ENCODE measurements at places on chromosomes 6 and 20. TPM values are rescaled to one million over a fixed set of nuclear protein-coding genes. Genes with fewer than 3 reads are reported as not detected.

Gene RTEL1
- 17.6 TPM for total RNA-seq

Gene RSPH9
- 1.9 TPM for total RNA-seq

Gene MAPK14
- total RNA-seq, result 104 TPM

Gene MED20
- 16.5 TPM for total RNA-seq

Gene WFDC6
- not detected for total RNA-seq

Gene TRIM15
- not detected for total RNA-seq

Gene SLC44A4
- 5.0 TPM for total RNA-seq

DNA sequence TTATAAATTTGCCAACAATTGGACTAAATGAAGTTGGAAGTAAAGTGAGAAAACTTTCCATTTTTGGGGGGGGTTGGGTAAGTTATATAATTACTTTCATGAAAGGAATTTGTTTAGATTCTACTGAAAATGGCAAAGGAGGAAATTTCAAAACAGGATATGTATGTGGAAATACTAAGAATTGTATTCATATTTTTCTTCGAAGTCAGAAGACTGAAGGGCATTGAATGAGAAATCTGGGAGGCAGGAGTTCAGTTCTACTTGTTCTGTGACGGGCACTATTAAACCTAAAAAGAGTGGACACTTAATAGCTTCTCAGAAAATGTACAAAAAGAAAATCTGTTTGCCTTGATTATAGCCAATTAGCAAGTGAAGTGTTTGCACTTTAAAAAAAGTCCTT, 114.7 kb downstream of the PRIM2 start:
- no peak for DNase-seq

DNA sequence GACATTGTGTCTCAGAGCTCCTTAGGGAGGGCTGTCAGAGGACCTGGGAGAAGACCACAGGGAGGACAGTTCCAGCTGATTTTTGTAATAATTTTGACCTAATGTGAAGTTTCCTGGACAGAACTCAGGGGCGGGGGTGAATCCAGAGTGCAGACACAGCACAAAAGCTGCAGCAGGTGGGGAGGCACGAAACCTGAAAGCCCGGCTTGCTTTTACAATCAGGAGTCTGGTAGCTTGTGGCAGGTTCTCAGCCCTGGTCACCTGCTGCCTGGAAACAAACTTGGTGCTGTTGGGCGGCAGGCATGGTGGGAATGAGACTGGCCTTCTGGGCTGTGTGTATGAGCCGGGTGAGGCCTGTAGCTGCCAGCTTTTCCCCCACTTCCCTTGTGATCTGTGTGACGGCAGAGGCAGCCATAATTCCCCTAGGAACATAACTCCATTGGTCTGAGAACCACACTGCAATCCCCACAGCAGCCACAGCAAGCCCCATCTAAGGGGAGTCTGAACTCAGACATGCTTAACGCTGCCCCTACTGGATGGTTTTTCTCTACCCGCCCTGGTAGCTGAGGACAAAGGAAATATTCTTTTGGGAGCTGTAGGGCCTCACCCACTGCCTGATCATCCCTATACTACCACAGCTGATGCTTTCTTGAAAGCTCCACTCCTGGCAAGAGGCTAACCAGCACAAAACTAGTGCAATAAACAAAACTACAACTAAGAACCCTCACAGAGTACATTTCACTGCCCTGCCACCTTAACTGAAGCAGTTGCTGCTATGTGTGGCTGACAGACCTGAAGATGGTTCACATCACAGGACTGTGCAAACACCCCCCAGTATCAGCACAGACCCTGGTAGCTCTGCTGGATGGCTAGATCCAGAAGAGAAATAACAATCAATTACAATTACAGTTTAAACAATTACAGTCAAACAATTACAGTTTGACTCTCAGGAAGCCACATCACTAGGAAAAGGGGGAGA, 1055.1 kb upstream of the GJE1 start:
- DNase-seq, result no peak

DNA sequence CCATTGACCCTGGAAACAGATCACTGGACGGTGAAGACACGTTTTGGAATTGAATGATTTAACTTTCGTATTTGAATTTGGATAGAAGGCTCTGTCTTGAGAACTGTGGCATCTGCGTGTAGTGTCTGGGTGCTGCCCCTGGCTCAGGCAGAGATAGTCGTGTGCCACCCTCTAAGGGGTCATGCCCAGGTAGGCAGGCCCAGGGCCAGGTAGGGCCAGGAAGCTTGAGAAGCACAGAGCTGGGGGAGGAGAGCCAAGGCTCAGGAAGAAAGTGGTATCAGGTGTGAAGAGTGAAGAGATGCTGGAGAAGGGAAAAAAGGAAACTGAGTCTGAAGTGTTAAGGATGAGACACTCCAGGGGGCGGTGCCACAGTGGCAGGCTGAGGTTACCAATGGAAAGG, 75.5 kb downstream of the IYD start:
- DNase-seq, result no peak

DNA sequence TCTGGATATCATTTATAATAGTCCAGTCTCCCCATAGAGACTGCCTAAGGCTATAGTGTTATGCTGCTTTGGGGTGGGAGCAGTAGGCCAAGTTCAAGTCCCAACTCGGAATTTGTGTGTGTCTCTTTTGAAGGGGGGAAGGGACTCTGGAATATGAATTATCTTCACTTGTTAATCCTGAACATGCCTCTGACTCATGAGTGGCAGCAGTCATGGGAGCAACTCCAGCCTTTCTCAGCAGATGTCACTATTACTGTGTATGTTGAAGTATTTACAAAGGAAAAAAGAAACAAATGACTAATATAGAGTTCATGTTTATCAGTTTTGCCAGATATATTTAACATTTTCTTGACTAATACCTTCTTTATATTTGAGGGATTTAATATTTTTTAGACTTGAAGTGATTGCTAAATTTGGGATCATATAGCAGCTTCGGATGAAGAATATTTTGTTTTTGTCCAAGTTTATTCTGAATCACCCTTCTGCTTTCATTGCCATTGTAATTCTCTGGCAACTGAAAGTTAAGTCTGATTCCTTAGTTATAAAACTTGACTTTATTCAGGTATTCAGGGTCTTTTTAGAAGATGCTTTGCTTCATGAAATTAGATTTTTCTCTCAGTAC, 23.4 kb downstream of the FAM217A start:
- no peak for DNase-seq

DNA sequence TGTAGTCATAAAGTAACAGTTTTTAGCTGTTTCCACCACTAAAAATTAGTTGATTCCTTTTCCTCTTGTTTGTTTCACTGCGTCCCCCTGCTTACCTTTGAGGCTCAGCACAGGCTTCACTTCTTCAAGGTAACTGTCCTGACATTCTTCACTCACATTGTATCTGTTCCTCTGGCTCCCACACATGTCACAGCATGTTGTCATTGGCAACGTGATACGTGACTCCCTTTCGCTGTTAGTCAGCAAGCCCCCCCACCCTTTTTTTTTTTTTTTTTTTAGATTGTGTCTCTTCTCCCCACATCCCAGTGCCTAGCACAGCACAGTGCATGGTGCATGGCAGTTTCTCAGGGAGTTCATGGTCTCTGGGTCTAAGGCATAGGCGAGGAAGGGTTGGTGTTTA, 13.3 kb downstream of the VAPB start:
- DNase-seq, result no peak

DNA sequence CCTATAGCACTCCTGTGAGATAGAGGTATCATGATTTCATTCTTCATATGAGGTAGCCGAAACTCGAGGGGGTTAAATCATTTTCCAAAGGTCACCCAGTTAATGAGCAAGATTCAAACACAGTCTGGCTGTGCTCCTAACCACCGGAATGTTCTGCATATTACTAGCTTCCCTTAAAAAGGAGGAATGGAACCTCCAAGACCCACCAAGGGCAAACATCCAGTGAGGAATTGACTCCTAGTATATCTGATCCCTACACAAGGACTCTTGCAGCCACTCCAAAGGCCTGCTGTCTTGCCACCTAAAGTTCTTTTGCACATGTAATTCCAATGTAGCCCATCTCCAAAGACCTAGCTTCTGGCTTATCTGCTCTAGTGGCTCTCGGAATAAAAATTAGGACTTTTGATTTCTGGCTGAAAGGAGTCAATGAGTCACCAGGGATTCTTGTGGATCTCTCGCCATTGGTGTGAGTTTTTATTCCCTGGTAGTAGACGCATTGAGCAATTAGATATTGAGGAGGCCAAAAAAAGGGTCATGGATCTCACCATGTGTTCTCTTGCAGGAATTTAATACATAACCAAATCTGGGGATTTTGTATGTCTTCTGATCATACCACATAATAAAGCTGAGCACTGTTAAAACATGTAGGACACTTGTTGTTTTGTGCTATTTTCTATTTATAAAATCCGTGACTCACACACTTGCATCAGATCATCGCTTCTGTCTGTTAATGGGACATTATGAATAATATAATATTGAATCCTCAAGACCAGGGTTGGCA, 9.1 kb downstream of the BCAS1 start:
- no peak for DNase-seq

DNA sequence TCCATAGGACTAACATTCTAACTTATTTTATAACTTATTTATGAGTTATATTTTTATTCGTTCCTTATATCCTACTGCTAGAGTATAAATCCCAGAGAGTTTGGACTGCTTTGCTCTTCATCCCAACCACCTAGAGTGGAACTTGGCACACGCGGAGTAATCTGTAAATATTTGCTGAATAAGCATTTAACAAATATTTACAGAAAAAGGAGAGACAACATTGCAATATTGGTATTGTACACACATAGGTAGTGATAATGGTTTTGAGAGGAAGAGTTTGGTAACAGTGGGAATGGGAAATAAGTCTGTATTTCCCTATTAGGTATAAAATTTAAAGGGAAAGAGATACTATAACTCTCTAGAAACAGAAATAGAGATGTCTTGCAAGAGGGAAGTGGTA, 634.8 kb upstream of the CITED2 start:
- no peak for DNase-seq

DNA sequence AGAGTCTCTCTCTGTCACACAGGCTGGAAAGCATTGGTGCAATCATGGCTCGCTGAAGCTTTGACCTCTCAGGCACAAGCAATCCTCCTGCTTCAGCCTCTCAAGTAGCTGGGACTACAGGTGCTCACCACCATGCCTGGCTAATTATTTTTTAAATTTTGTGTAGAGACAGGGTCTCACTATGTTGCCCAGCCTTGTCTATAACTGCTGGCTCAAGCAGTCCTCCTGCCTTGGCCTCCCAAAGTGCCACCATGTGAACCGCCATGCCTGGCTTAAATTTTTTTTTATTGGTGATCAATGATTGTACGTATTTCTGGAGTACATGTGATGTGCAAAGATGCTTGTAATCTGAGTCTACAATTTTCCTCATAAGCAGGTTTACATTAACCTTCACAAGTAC, 54.8 kb downstream of the THBS2 start:
- DNase-seq, result no peak

- no peak for DNase-seq
Observed at GRCh38 chr6:145507239-145507638, 228.1 kb downstream of the EPM2A start.

DNA sequence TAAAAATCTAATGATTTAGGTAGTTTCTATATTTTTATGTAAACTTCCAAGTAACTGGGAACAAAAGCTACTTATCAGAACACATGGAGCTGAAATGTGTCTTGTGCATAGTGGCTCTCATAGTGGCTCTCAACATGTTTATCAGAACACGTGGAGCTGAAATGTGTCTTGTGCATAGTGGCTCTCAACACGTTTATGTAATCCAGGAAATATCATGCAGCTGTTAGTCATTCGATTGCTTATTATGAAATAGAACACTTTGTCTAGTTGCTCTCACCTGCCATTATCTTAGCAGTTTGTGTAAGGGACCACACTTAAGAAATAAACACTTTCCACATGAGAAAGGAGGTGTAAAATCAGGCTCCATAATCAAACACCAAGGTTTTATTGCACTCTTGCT, 119.2 kb upstream of the ASCC3 start:
- no peak for DNase-seq

GRCh38 chr6:1436334-1437306, 47.2 kb downstream of the FOXF2 start:
- DNase-seq, result no peak

Measured in uterus (tissue), 4 donors.